Motor neuron (in vitro differentiated cells): ENCODE measurements at places on chromosomes 5 and 9.

- ATAC-seq: peak; percentile 78
Observed at GRCh38 chr5:42614509-42614908, 142.1 kb upstream of the CCDC152 start.

GRCh38 chr9:137116027-137116507 is 1.5 kb upstream of the DPP7 start:
- ATAC-seq: no peak

- peak; percentile 96 for ATAC-seq
Observed at GRCh38 chr9:24041160-24041690, 215.2 kb upstream of the ELAVL2 start.

DNA sequence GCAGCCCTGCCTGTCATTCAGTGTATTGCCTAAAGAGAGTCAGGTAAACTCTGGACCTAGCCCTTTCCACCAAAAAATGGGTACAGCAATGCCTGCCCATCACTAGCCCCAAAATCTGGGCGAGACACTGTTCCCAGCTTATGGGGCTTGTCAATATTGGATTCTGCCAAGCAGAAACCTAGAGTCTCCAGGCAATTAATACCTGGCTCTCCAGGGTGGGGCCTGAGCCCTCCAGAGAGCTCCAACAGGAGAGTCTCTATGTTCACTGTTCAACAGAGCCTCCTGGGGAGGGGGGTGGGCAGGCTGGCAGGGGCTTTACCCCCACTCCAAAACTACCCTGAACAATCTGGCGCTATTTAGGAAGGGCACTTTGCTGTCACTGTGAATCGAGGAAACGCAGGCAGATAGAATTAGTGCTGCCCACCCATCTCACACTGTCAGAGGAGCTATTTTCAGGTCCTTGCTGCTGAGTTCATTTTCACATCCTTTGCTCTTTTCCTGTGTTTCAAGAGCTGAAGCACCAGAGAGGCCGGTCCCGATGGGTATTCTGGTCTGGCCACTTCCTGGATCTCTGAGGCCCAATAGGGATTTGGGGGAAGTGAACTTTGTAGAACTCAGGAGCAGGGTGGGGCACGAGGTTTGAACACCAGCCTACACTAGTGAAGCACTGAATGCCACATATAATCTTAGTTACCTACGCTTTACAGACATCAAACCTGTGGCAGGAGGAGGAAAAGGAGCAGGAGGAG is 121.8 kb downstream of the C5orf15 start:
- no peak for ATAC-seq

DNA sequence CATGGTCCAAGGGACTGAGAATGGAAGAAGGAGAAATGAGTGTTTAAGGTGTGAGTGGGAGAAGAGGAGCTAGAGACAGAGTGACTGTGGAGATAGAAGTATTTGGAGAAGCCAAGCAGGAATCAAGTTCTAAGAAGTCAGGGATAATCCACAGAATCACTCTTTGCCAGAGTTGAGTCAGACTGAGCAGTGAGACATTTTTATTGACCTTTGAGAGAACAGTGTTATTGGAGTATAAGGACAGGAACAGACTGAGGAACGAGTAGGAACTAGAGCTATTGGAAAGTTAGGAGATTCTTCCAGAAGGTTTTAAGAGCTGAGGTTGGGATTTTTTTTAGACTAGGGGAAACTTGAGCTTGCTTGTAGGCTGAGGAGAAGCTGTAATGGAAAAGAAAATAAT is 37.2 kb downstream of the RCL1 start:
- ATAC-seq: no peak

GRCh38 chr5:158758675-158759074 is 341.0 kb downstream of the EBF1 start:
- ATAC-seq: peak; percentile 68

GRCh38 chr9:33837138-33837537 is 20.2 kb downstream of the UBE2R2 start:
- no peak for ATAC-seq

GRCh38 chr9:16152276-16153101 is 599.6 kb downstream of the CCDC171 start:
- ATAC-seq: no peak

GRCh38 chr9:68739621-68740174 is 34.7 kb downstream of the PIP5K1B start:
- no peak for ATAC-seq

- ATAC-seq: peak; percentile 50
Observed at GRCh38 chr9:111630182-111630963, 761 bp upstream of the DNAJC25 start.

DNA sequence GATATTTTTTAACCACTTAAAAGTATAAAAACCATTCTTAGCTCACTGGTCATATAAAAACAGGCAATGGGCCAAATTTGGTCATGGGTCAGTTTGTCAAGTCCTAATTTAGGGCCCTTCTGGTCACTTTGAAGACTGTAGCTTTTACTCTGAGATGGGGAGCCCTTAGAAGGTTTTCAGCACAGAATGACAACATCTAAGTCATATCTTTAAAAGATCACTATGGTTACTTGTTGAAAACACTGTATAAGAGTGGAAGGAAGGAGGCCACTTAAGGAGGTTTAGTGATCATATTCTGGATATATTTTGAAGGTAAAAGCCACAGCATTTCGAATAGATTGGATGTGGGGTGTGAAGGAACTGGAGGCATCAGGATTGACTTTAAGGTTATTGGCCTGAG is 76.7 kb downstream of the STRBP start:
- ATAC-seq: no peak

DNA sequence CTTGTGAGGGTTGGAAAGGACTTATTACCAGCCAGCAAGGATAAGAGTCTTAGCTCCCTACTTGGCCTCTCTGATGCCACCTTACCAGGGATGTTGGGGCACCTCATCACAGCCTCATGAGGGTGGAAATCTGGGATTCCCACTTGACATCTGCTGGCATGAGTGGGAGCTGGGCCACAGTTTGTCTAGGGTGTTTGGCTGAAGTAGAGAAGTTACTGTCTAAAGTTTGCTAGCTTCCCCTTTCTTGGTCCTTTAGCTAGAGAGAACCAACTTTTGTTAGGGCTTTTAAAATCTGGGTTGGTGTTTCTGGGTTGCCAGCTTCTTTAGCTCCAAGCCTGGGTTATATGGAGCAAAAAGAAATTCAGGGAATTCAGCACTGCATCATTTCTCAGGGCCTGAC is 57.5 kb upstream of the GNA14 start:
- no peak for ATAC-seq

DNA sequence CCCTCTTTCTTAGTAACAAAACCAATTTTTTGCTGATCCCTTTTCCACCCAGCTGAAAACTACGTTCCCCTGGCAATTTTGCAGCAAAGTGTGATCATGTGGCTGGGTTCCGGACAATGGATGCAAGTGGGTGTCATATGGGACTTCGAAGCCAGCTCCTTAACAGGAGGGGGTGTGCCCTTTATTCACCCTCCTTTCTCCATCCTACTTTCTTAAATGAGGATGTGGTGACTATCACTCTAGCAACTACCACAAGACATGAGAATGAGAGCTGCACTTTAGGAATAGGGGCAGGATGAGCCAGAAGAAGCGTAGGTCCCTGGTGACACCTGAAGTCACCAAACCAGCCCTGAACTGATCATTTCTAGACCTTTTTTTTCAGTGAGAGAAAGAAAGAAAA is 58.9 kb downstream of the IRF1 start:
- ATAC-seq: no peak

DNA sequence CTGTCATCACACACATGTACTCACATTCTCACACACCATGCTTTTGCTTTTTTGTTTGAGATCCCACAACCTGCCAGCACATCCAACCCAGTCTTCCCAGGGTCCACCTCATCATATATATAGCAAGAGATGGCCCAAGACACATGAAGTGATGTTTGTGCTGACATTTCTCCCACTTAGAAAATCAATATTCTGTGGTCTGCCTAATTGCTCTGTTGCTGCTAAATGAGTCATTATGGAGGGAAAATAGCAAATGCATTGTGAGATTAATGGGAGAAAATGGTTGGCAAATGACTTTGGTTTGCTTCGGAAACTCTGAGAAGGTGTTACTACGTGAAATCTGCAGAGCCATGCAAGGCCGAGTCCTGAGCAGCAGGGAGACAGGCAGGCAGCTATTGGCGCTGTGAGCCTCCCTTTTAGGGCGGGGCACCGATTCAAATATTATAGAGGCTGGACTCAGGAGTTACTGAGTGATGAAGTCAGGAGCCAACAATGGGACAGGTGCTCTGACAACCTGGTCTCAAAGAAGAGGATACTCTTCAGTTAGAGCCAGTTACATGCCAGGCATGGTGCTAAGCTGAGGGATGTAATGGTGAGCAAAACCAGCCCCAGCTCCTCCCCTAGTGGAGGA is 62.8 kb downstream of the DAB2IP start:
- ATAC-seq: no peak

GRCh38 chr5:177124486-177124991 is 9.0 kb upstream of the NSD1 start:
- no peak for ATAC-seq

DNA sequence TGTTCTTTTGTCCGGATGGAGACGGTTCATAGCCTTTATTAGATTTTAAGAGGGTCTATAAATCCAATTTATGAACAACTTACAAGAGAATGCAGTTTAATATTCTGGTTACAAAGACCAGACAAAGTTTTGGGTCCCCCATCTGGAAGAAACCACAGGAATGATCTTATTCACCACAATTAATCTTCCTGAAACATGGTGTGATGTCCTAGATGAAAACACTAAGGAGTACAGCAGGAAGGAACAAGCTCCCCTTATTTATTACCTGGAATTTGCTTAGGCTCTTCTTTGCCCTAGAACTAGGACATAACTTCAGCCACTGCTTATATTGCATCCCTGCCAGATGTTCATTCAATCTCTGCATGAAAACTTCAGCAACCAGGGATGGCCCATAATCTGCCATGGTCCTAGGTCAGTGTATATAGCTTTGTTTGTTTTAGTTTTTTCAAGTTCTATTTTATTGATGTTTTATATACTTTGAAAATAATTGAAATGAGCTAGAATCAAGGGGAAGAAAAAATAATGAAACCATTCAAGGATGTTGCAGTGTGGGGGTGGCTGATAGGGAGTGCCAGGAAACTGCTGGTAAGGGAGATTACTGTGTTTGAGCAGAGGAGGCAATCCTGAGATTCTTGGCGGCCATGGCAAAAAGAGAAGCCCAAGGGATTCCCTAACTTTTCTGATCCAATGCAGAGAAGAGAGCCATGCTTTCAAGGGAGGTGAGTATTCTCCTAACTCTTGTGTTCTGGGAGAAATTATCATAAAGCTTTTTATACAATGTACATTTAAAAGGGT is 16.8 kb downstream of the TXNDC8 start:
- ATAC-seq: no peak

DNA sequence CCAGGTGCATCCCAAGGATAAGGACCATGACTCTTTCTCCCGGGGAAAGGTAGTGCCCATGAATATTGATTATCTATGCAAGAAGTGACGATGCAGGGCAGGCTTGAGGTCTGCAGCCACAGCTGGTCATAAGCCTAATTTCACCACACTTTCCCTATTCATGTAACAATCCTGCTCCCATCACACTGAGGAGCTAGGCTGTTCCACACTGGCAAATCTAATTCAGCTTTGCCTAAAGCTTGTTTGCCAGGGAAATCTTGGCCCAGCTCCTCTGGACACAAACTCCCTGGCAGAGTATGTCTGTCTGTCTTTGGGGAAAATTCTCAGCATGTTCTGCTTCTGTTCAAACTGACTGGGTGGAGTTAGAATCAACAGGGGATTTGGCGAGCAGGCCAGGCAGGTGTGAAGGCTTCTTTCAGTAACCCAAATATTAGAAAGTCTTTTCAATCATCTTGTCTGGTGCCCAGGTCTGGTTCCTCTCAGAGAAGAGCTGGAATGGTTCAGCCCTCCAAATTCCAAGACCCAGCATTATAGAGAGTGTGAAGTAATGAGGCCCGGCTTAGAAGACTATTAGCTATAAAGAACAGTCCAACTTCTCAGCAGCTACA is 88.5 kb upstream of the SPDL1 start:
- no peak for ATAC-seq

- peak; percentile 61 for ATAC-seq
Observed at GRCh38 chr9:136578915-136579649, 33.2 kb upstream of the NOTCH1 start.

GRCh38 chr5:6338135-6338534 is 40.2 kb downstream of the MED10 start:
- peak; percentile 97 for ATAC-seq

DNA sequence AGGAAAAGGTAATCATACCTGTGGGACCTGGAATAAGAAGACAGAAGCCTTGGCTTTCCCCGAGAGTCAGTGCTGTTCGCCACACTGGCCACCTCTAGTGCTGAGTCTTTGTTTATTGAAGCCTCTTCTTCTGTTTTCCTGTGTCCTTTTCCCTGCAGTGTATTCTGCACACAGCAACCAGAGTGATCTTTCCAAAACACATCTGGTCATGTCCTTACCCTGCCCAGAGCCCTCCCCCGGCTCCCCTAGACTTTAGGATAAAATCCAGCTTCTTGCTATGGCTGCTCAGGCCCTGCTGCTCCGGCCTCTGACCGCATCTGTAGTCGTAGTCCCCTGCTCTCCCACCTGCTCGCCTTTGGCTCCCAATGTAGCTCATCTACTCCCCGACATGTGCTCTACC is 28.3 kb downstream of the GALNT10 start:
- no peak for ATAC-seq

GRCh38 chr9:108655818-108656217 is 200.0 kb downstream of the ACTL7B start:
- no peak for ATAC-seq

DNA sequence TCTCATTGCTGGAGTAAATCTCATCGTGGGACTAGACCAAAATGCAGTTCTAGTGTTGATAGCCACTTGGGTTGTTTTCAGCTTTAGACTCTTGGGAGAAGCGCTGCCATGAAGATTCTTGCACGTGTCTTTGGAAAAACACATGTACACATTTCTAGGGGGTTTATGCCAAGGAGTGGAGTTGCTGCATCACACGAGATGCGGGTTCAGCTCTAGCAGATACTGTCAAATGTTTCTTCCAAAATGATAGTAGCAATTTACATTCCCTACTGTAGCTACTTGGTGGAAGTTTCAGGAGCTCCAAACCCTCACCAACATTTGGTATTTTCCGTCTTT is 52.3 kb upstream of the CPLX2 start:
- ATAC-seq: no peak

- no peak for ATAC-seq
Observed at GRCh38 chr9:1535051-1535450, 480.1 kb upstream of the SMARCA2 start.

- no peak for ATAC-seq
Observed at GRCh38 chr9:131530546-131530919, 530 bp downstream of the UCK1 start.

- no peak for ATAC-seq
Observed at GRCh38 chr5:163877865-163878264, 372.4 kb downstream of the MAT2B start.

GRCh38 chr5:109290231-109290630 is 119.5 kb downstream of the PJA2 start:
- ATAC-seq: no peak

DNA sequence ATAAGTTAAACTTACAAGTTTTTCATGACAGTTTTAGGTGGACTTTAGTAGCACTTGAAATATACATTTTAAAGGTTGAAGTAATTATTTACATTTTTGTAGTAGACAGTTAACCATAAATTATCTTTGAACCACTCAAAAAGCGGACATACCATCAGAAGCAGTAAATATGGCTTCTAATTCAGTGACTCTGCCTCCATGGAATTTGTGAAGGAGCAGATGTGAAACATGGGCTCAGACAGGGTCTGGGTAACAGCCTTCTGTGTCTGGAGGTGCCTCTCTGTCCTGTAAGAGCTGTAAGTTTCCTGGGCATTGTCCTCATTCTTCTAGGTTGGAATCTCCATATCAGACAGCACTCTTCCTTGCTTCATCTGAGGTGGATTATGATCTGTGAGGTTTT is 12.4 kb downstream of the RLN2 start:
- no peak for ATAC-seq
